ENCODE measurements at places on chromosomes 3 and 15.

DNA sequence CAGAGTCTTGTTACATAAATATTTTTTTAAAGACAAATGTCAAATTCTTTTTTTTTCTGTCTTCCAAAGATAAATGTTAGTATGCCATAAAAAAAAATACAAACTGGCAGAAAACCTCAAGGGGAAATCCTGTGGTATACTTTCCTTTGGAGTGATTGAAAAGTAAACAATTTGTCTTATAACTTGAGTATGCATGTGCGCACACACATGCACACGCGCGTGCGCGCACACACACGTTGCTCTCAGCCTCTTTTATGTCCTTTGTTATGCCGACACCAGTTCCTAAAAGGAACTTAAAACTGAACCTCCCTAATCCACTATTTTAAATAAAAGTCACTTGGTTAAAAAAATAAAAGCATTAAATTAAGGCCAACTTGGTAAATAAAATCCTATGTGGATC, 58.1 kb downstream of the TGFBR2 start:
- DNase-seq = no peak

GRCh38 chr3:171213907-171214306, 187.4 kb upstream of the SLC2A2 start:
- DNase-seq = no peak

DNA sequence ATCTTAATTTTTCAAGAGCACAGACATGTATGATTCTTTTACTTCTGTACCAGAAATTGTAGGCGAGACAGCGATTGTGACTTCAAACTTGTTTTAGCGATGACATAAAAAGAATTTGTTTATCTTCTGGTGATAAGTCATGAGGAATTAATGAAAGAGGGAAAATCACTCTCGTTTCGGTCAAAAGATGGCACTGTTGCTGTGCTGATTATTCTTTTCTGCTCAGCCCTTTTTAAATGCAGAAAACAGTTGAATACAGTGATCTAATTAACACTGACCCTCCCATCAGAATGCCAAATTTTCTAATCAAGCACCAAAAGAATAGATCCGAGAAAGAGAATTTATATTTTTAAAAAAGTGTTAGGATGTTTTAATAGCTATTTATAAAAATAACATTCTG, 52.6 kb downstream of the NSUN3 start:
- DNase-seq = no peak

GRCh38 chr3:159860269-159861116, 128.1 kb upstream of the IL12A start:
- DNase-seq = no peak

DNA sequence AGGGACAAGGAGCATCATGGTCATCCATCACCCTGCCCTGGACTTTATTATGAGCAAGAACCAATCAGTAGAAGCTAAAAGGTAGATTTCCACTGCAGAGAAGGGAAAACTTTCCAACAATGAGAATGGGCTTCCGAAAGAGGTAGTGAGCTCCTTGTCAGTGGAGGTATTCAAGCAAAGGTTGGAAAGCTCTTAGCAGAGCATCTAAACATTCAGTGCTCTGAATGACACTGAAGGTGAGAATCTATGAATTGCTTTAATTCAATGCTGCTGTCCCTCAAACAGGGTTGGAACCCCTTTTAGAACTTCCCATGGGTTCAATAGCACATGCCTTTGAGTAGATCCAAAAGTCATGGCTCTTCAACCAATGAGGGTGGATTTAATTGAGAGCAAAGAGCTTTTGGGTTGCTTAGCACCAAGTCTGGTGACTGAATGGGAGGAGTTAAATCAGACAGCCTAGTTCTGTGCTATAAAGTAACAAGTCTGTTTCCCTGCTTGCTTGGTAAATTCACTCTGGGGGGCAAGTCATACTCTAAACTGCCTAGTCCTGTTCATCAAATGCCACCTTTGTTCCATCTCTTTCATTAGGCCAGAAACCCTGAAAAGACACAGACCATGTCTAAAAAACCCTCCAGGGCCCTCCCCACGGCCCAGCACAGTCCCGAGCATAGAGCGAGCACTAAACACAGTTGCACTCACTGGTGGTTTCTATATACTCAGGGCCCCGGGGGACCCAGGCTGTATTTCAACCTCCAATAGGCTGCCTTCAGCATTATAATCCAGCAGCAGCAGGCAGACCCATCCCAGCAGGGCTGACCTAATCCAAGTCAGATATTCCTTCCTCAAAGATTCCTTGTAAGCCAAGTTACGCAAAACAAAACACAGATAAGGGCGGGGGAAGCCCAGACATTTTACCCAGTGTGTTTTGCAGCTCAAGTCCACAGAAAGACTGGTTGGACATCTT, 161.2 kb downstream of the MEGF11 start:
- no peak for DNase-seq

GRCh38 chr3:158918451-158918850, 116.6 kb downstream of the MFSD1 start:
- no peak for DNase-seq

- no peak for DNase-seq
These were observed 92.2 kb downstream of the C3orf70 start for GRCh38 chr3:185060655-185061054.

- DNase-seq = no peak
These were observed 4.8 kb downstream of the SEMA4B start for GRCh38 chr15:90205886-90206285.
